ENCODE measurements at places on chromosomes 6 and 20. TPM values are rescaled to one million over a fixed set of nuclear protein-coding genes. Genes with fewer than 3 reads are reported as not detected.

The CNR1 gene
- total RNA-seq = 2.8 TPM

The CD164 gene
- total RNA-seq = 62.7 TPM

The TINAG gene
- total RNA-seq = 2.5 TPM

The SPATS1 gene
- total RNA-seq = not detected

The GPLD1 gene
- total RNA-seq = not detected

The SNAP25 gene
- total RNA-seq = 1.6 TPM

The IL17F gene
- not detected for total RNA-seq

The RFX6 gene
- 4.4 TPM for total RNA-seq

The SLC22A16 gene
- total RNA-seq = not detected

The HCRTR2 gene
- total RNA-seq = not detected

The PSMG4 gene
- 16.6 TPM for total RNA-seq

The ANKRD6 gene
- total RNA-seq = 11.6 TPM

The WFDC6 gene
- total RNA-seq = not detected

The HSPA1L gene
- 1.7 TPM for total RNA-seq

The FRMD1 gene
- total RNA-seq = 1.7 TPM

The C20orf96 gene
- total RNA-seq = 9.1 TPM

The PGC gene
- not detected for total RNA-seq

The PSORS1C2 gene
- total RNA-seq = not detected

The ZBP1 gene
- 9.8 TPM for total RNA-seq

The TNFRSF6B gene
- total RNA-seq = 2.7 TPM

The METTL24 gene
- total RNA-seq = 11.2 TPM

Data from Peyer's patch (tissue), 4 donors.